ENCODE measurements at places on chromosomes 4 and X. TPM values are rescaled to one million over a fixed set of nuclear protein-coding genes. Genes with fewer than 3 reads are reported as not detected.

The CASP3 gene
- total RNA-seq = 36.4 TPM

The C1QTNF7 gene
- not detected for total RNA-seq

The ATOH1 gene
- not detected for total RNA-seq

The CD99L2 gene
- 11.2 TPM for total RNA-seq

The SFRP2 gene
- not detected for total RNA-seq

The SLC26A1 gene
- total RNA-seq = not detected

The EDNRA gene
- 5.1 TPM for total RNA-seq

The HAND2 gene
- not detected for total RNA-seq

The ATP5ME gene
- 578 TPM for total RNA-seq

The BTC gene
- 0.46 TPM for total RNA-seq

The GYPB gene
- total RNA-seq = not detected

The HTRA3 gene
- not detected for total RNA-seq

The RASSF6 gene
- 1.2 TPM for total RNA-seq

The FREM3 gene
- not detected for total RNA-seq
